ENCODE measurements at places on chromosomes 6 and 20.

DNA sequence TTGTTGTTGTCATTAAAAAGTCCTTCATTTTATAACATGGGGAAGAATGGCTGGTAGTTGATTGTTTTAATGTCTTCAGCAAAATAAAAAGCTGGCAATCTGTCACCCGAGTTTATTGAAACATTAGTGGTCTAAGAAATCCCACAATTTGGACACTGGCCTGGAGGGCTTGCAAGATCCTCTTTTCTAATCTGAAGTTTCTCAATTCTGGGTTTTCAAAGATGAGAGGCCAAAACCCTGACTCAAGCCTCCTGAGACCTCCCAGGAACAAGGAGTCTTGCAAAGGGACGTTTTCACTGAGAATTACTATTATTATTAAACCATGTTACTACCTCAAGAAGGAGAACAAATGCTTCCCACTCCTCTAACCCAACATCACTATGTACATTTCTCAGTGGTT lies 19.5 kb downstream of the MAP1LC3A start:
- DNase-seq = no peak

- DNase-seq = no peak
These were observed 754.6 kb upstream of the MMS22L start for GRCh38 chr6:98037571-98037970.

DNA sequence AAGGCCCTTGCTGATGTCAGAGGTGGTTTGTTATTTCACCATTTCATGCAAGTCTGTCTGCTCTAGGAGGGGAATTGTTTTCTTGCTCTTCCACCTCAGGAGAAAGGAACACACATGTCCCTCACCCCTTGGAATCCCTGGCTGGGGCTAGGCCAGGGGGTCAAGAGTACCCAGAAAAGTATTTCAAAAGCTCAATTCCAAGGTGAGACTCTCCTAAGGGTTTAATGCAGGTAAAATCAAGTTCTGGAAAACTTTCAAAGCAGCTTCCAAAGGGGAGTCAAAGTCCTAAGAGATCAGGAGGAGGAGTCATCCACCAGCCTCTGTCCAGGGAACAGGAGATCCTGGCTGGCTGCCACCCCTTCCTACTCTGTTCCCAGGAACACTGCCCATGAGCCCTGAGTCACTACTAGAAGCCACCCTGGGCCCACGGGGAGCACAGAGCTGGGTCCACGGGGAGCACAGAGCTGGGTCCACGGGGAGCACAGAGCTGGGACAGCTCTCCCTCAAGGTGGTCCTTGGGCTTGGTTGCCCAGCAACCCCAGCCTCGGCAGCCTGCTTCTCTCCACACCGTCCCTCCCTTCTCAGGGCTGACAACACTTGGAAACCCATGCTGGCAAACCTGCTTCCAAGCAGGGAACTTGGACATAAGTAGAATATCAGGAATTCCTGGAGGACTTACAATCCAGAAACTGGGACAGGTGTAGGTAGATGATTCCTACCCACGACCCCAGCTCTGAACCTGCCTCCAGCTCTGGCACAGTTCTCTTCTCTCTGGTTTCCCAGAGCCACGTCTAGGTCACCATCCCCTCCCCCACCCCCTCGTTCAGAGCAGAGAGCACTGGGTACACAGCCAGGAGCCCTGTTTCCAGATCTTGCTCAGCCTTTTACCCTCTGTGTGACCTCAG lies 35.3 kb upstream of the CDKN1A start:
- no peak for DNase-seq

GRCh38 chr6:40349901-40350746 lies 237.0 kb downstream of the LRFN2 start:
- no peak for DNase-seq

- no peak for DNase-seq
These were observed 4.9 kb downstream of the MYL9 start for GRCh38 chr20:36546111-36546736.

DNA sequence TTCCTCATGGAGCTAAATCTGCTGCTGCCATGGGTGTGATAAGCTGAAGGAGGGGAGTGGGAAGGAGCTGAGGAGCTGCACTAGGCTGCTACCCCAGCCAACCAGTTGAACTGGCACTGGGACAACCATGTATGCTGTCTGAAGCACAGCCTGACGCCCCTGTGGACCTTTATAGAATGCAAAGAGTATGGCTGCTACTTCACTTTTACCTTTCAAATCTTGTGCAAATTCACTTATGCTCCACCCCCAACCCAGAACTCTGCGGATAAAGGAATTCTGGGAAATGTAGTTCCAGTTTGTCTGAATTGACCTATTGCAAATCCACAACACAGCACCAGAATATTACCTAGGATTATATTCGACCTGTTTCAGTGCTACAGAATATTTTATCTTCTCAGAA lies 217.4 kb upstream of the SLC35B3 start:
- DNase-seq = no peak

GRCh38 chr20:517221-517620 lies 26.4 kb downstream of the CSNK2A1 start:
- DNase-seq = no peak

- DNase-seq = no peak
These were observed 42.0 kb upstream of the KCNQ5 start for GRCh38 chr6:72579865-72580264.

DNA sequence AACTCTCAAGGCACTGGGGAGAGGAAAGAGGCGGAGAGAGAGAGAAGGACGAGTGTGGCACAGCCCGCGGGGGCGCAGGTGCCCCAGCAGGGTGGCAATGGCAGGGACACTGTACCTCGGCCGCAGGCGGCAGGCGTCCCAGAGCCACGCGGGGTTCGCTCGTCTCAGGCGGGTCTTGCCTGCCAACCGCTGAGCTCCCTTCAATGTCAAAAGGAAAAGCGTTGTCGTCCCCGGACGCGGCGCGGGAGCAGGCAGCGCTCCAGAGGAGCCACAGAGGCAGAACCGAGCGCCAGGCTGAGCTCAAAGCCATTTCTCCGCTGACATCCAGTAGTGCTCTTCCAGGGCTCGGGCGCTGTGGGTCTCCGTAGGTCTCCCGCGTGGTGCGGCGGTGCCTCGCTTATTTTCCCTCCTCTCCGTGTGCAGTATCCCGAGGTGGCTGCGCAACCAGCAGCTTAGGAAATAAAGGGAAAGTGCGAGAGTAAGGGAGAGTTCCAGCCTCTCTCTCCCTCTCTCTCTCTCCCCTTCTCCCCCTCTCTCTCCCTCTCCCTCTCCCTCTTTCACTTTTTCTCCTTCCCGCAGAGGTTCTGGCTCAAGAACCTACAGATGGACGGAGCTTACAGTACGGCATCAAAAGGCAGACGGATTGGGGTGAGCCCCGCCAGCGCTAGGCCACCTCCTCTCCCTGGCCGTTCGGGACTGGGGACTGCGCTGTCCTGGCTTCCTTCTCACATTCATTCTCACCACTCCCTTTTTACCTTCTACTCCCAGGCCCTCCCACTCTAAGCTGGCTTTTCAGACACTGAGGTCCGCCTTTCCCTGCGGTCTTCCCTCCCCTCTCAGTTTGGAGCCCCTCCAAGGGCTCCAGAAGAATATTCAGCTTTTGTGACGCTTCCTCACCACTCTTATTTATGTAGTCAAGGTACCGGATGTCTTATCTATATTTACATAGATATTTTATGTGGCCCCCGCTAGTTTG lies at the start of gene LAMA4:
LAMA4 (minus strand) TSS at position 727 of the 976 bp plus-strand sequence; CDS start at position 310, 417 bp downstream.
- peak; percentile 33 for DNase-seq

GRCh38 chr6:36862164-36862847 lies 12.3 kb downstream of the PPIL1 start:
- DNase-seq = no peak

GRCh38 chr6:143592335-143592734 lies 80.8 kb upstream of the FUCA2 start:
- no peak for DNase-seq
